Hippocampal formation (tissue), 2 donors: ENCODE measurements at places on chromosomes 5 and 9.

DNA sequence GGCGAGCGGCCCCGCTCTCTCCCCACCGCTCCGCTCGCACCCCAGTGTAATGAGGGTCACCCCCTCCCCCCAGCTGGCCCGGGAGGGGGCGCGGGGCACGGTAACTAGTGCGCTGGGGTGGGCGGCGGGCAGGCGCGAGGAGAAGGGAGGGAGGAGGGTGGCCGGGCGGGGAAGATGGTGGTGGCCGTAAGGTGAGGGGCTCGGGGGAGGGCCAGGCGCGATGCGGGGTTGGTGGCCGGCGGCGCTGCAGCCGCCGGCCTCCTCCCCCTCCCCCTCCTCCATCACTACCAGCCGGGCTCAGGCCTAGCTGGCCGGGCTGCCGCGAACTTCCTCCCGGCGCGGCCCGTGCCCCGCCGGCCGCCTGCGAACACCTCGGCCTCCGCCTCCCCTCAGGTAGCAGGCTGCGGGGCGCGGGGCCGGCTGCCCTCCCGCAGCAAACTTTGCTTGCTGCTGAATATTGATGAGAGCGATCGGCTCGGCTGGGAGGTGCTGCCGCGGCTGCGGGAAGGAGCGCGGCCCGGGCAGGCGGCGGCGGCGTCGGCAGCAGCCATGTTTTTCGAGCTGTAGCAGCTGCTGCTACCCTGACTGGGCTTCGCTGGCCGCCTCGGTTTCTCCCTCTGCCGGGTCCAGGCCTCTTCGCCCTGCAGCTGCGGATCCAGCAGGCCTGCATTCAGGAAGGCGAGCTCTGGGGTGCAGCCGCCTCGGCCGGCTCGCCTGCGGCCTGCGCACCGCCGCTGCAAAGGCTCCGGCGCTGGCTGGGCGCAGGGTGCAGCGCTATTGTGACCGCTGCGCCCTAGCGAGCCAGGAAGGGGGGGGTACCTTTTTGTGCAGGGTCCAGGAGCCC lies 502 bp downstream of the NSD1 start:
- DNase-seq, result no peak

- DNase-seq, result no peak
These were observed 245.3 kb downstream of the SH3GL2 start for GRCh38 chr9:17824191-17824590.

DNA sequence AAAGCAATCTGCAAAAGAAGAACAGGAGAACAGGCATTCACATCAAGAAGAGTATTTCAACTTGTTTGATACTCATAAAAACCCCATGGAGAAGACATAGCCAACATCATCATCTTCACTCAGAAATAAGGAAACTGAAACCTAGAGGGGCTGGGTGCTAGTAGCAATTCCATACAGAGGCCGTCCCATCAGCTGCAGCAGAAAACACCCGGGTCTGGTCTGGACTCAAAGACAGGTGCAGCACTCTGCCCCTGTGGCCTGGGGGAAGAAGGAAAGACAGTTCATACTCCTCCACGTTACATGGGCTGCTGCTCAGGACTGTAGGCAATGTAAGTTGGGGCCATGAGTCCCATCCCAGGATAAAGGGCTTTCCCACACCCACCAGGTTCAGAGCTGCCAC lies 11.6 kb downstream of the GZMA start:
- DNase-seq, result no peak

DNA sequence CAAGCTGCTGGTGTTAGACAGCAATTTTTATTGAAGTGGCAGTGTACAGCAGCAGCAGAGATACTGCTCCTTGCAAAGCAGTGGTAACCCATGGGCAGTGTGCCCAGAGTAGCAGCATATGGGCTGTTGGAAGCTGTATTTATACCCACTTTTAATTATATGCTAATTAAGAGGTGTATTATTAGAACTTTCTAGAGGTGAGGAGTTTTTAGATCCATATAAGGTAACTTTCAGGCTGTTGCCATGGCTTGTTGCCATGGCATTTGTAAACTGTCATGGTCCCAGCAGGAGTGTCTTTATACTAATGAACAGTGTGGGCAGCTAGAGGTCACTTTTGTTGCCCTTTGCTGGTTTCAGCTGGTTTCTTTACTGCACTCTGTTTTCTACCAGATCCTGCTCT lies 3.7 kb upstream of the PJA2 start:
- DNase-seq, result no peak

DNA sequence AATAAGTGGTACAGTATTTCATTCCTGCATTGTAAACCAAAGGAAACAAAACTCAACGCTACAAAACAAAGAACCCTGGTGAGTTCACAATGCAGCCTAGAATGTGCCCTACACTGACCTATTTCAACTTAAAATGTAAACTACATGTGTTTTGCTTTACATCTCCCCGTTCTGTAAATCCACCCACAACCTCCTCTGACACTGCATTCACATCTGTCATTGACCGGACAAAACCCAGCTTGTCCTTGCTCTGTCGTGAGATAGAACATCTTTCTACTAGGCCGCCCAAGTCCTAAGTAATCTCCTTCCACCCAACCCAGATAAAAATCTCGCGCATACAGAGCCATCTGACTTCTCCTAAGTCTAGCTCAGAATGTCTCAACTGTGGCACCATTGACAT lies 6.1 kb upstream of the VLDLR start:
- DNase-seq, result no peak

DNA sequence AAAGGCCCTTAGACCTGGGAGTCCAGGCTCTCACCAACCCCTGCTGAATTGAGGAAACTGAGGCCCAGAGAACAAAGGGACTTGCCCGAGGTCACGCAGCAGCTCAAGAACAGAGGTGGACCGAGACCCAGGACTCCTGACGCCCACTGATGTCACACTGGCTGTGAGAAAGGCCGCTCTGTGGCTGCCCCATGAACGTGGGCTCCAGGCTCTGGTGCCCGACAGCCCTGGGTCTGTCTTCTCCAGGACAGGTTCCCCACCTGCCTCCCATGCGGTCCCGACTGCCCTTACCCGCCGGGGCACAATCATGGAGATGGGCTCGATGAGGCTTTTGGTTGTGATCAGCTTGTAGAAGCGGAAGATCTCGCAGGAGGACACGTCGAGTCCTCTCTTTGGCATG lies 9.3 kb upstream of the TRIM14 start:
- no peak for DNase-seq

DNA sequence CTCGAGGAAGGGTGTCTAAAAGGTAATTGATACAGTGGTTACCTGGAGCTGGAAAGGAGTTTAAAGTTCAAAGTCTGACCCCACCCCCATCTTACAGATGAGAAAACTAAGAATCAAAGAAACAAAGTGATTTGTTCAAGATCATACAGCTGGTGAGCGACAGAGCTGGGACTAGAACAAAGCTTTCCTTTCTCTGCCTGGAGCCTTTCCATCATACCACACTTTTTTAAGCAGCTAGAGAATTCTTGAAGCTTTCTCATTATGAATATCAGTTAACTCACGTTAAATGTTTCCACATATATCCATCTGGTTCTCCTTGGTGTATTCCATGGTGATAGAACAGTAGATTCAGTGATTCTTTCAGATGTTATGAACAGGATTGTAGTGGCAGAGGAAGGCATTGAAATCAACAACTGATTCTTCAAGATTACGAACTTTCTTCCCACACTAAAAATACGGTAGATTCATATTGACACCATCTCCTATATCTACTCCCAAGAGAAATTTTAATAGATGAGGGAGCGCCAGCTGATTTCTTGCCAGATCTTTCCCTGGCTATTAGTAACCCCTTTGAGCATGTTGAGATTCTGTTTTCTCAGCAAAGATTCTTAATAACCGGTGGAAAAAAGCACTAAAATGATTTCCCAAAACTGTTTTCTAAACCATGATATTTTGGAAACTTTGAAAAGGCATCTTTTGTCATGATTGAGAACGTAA lies 233.7 kb downstream of the ADAMTSL1 start:
- DNase-seq, result no peak

GRCh38 chr5:61603211-61603908 lies 271.3 kb downstream of the ZSWIM6 start:
- DNase-seq, result peak; percentile 86

DNA sequence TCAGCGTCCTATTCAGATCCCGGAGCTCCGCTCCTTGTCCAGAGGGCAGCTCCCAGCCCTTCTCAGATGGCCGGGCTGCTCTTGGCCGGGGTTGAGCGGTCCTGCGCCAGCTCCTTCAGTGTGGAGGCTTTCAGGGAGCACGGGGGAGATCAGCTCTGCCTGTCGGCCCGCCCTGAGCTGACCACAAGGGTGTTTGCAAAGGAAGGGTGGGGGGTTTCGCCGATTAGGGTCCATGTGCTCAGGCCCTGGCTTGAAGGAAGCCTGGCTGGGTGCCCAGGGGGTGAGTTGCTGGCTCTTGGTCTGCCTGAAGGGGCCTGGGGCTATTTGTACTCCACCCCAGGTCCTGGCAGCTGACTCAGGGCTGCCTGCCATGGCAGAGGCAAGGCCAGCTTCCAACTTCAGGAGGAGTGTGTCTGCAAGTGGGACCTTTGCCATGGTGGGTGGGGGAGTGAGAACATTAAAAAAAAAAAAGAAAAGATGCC lies 250.1 kb upstream of the KLF4 start:
- peak; percentile 44 for DNase-seq

GRCh38 chr5:32852535-32852934 lies 141.4 kb downstream of the NPR3 start:
- DNase-seq, result no peak

DNA sequence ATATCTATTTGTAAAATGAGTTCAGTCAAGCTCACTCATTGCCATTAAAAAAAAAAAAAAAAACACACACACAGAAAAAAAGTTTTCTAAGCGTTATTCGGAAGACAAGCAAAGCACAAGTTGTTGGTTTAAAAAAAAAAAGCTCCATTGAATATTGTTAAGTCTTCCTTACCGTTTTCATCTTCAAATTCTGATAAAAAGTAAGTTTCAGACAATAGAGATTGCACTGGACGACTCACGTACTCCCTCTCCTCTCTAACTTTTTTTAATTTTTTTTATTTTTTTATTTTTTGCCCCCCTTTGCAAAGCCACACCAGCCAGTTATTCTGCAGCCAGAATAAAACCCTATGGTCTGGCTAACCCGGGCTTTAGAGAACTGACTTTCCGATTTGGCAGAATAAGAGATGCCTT lies 544 bp downstream of the ADAMTS6 start:
- peak; percentile 12 for DNase-seq

DNA sequence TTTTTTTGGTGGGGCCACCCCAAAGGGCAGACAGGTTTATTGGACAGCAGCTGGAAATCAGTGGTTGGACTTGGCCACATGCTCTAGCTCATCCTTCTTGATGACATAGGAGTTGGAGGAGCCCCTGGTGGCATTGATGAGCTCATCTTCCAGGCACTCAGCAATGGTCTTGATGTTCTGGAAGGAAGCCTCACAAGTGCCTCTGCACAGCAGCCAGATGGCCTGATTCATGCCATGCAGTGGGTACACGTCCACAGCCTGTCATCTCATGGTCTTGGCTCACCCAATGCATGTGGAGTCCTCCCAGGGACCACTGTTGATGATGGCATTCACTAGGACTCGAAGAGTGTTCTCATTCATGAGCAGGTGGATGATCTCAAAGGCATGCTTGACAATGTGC lies 11.3 kb upstream of the RCL1 start:
- no peak for DNase-seq

DNA sequence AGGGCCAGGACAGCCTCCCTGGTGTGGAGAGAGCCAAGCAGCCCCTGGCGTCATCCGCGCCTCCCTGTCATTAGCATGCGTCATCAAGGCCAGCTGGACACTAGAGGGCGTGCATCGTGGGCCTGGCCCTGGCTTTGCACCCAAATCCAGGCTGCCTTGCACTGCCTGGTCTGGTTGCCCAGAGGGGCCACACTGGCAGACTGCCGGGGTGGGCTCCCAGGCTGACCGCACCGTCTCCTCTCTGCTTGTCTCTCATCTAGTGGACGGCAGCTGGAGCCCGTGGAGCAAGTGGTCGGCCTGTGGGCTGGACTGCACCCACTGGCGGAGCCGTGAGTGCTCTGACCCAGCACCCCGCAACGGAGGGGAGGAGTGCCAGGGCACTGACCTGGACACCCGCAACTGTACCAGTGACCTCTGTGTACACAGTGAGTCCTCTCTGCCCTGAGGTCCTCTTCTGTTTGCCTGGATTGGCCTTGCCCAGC lies 29.0 kb downstream of the HK3 start:
- DNase-seq, result no peak

DNA sequence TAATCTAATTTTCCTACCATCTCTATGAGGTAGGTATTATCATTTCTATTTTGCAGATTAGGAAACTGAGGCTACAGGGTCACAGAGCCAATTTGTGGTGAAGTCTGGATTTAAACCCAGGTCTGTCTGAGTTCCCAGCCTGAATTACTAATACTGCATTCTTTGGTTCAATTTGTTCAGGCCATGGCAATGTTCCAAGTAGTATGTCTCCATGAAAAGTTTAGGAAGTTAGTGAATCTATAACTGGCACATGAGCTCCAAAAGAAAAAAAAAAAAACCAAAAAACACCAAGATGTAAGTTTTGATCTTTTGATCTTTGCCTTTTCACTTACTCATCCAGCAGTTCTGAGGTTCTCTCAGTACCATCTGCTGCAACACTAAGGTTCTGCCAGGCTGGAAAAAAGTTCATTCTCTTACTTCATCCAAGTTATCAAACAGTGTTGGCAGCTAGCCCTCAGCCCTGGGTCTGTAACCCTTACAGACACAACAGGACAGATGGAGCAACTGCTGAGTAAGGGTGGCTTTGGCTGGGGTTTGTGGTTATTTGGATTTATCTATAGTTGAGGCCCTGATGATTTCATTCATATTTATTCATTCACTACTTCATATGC lies 4.4 kb upstream of the TMEM268 start:
- no peak for DNase-seq

DNA sequence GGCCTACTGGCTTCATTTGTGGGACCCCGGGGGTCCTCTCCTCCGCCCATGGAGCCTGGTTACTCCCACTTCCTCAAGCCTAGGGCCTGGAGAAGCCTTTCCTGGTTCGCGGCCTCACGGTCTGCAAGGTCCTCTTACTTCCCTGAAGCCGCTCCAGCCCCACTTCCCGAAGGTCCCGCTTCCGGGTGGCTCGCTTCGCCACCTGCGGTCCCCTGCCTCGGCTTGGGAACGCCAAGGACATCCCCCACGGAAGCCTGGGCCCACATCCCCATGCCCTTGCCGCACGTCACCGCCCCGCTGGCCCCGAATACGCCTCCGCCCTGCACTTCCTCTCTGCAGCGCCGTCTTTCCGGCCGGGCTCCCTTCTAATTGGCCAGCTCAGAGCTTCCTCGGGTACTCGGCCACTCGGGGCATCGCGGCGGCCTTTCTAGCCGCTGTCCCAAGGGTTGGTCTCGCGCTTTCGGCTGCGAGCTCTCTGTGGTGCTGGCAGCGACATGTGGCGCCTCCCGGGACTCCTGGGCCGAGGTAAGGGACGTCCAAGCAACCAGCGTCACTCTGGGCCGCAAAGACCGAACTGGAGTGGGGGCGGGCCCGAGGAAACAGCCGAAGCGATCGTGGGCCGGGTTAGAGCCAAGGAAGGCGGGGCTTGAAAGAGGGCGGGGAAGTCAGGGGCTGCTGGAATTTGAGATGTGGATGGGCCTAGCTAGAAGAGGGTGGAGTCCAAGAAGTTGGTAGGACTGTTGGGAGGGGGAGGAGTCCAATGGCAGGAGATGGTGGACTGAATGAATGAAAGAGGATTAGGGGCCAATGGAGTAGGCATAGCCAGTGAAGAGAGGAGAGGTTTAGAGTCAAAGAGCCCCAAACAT lies at the start of gene DELE1:
Gene DELE1 (plus strand): TSS at position 424 of the 866 bp plus-strand sequence. CDS start 71 bp downstream, at position 495.
- peak; percentile 91 for DNase-seq

- no peak for DNase-seq
These were observed 4.0 kb downstream of the DAP start for GRCh38 chr5:10757043-10757442.
